ENCODE measurements at places on chromosomes 4 and X.

- DNase-seq = no peak
Observed at GRCh38 chr4:153645183-153645582, 38.9 kb upstream of the TLR2 start.

- DNase-seq = no peak
Observed at GRCh38 chr4:36761607-36762006, 480.2 kb downstream of the DTHD1 start.

GRCh38 chrX:15929194-15929593 is 74.6 kb upstream of the AP1S2 start:
- no peak for DNase-seq

GRCh38 chrX:10098270-10098713 is 58.5 kb upstream of the CLCN4 start:
- peak; percentile 35 for DNase-seq

DNA sequence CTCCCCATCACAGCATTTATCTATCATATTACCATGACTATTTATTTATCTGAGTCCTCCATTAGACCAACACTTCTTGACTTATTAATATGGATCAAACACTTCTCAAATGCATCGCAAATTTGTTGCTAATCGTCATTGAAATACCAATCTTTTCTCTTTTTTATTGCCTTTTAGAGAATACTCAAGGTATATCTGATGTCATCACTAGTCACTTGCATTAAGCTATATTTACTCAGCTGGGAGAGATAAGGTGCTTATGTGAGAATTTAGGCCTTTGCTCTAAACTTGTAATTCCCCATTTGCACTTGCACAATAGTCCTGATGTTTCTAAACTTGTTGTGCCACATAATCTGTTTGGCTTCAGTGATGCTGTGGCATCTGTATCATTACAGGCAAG is 95.0 kb downstream of the RASGEF1B start:
- no peak for DNase-seq

- DNase-seq = no peak
Observed at GRCh38 chrX:18173494-18174180, 47.0 kb downstream of the BEND2 start.

DNA sequence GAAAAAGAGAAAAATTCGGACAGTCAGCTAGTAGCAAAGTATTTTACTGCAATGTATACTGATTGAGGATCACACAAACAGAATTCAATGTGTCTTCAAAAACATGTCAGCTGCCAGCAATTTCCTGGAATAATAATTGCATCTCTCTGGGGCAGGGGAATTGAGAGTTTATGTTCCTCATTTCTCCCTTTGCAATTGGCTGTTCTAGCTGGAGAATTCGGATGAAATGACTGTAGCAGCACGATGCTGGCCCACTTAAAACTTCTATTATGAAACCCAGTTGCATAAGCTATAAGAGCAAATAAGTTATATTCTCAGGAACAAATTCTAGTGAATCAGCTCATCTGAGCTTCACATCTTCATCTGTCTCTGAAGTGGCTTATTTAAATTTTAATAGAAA is 99.9 kb upstream of the CPEB2 start:
- DNase-seq = no peak

DNA sequence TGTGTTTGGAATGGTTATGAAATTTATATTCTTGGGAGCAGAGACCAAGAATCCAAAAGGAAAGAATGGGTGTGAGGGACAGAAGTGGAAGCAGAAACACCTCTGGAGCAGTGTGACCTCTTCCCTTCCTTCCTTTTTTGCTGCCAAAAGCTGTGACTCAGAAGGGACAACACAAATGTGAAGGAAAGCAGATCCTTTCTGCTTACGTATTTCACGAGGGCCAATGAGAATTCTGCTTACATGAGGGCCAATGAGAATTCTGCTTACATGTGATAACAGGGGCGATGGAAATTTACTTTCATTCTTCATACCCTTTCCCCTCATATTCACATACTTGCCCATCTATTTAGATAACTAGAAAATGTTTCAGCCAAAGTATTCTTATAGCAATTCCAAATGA is 404.6 kb downstream of the PRDM5 start:
- no peak for DNase-seq

DNA sequence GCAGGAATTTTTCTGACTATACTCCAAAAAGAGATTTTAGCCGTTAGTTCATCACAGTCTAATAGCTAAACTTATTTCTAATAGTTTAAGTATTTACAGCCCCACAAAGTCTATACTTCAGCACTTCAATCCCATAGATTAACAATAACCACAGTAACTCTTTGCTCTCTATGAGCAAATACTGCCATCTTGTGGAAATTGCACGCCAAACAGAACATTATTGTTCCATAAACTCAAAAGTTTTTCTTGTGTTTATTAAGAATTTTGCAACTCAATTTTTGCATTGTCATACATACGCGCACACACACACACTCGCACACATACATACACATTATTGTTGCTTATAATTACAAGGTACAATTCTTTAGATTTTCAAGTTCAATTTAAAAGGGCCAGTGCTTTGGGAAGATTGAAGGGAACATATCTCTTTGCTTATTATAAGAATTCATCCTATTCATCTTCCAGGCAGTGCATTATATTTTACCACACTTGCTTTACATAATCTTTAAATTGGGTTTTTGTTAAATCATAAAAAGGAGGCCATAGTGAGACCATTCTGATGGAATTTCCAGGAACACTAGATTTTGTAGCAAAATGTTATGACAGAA is 63.8 kb upstream of the ATOH1 start:
- no peak for DNase-seq

GRCh38 chrX:135639066-135639780 is 74.2 kb upstream of the CT45A1 start:
- no peak for DNase-seq

GRCh38 chr4:7199129-7199725 is 6.9 kb downstream of the SORCS2 start:
- no peak for DNase-seq

DNA sequence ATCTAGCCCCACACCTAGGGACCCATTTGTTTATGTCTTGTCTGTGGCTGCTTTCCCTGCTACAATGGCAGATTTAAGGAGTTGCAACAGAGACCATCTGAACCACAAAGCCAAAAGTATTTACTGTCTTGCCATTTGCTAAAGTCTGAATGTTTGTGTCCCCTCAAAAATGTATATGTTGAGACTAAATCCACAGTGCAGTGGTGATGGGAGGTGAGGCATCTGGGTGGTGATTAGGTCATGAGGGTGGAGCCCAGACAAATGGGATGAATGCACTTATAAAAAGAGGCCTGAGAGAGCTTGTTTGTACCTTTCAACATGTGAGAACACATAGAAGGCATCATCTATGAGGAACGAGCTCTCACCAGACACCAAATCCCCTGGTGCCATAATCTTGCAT is 137.3 kb downstream of the TMEM144 start:
- DNase-seq = no peak

DNA sequence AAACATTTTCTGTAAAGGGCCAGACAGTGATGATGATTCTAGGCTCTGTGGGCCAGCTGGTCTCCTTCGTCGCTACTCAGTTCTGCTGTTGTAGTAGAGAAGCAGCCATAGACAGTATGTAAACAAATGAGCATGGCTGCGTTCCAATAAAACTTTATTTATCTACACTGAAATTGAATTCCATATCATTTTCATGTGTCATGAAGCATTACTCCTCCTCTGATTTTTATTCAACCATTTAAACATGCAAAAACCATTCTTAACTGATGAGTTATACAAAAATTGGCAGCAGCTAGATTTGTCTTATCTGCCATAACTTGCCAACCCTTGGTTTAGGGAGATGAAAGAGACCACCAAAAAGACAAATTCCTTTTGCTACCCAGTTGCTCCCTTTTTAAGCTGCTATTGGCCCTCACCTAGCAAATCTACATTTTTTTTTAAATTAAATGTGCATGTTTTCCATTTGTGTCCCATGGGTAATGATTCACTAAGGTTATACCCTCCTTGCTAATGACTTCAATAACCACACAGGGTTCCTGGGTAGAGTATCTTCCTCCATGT is 309.9 kb downstream of the DHX15 start:
- DNase-seq = no peak

DNA sequence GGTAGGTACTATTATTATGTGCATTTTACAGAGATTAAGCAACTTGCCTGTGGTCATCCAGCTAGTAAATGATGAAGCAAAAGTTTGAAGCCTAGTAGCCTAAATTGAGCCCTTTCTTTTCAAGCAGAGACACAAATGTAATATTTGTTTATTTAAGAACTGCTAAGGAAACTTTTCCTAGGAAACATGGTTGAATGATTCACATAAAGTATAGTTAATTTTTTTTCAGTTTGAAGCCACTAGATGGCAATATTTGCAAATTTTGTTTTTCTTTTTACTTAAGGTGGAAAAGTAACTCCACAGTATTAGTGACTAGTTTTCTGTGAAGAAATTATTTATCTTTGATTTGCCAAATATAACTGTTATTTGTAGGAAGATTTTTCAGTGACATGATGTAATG is 52.8 kb upstream of the ANKRD17 start:
- no peak for DNase-seq

- DNase-seq = no peak
Observed at GRCh38 chr4:76725039-76725438, 172.9 kb downstream of the SOWAHB start.

- DNase-seq = no peak
Observed at GRCh38 chr4:88765729-88766128, 68.1 kb upstream of the NAP1L5 start.

DNA sequence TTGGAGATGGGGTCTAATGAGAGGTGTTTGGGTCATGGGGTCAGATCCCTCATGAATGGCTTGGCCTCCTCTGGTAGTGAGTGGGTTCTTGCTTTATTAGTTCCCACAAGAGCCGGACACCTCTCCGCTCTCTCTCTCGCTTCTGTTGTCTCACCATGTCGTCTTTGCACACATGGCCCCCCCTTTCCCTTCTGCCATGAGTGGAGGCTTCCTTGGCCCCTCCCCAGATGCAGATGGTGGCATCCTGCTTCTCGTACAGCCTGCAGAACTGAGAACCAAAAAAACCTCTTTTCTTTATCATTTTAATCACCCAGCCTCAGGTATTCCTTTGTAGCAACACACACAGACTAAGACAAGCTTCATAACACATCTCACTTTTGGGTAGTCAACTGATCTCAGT is 49.6 kb upstream of the SPRY1 start:
- DNase-seq = no peak

DNA sequence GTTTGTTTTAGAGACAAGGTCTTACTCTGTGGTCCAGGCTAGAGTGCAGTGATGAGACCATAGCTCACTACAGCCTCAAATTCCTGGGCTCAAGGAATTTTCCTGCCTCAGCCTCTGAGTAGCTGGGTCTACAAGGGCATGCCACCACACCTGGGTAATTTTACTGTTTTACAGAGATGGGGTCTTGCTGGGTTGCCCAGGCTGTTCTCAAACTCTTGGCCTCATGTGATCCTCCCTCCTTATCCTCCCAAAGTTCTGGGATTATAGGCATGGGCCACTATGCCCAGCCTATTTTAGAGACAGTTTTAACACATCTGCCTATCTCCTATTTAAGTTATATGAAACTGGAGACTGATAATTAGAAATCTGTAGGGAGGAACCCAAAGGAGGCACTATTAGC is 53.8 kb downstream of the SPRY1 start:
- no peak for DNase-seq

DNA sequence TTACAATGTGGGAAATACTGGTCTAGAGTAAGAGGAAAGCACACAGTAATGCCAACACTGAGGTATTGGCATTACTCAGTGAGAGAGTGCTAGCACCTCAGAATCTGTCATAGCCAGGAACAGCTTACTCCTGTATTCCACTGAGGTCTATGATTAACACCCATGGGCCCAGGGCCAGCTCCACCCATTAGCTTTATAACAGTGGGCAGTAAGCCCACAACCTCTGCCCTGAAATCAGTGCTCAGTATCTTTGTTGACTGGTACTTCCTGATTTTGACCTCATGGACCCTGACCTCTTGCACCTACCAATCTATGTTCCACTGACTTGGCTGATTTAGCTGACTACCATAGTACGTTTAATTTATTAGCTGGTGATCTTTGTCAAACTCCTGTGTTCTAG is 56.1 kb downstream of the LANCL3 start:
- DNase-seq = no peak

DNA sequence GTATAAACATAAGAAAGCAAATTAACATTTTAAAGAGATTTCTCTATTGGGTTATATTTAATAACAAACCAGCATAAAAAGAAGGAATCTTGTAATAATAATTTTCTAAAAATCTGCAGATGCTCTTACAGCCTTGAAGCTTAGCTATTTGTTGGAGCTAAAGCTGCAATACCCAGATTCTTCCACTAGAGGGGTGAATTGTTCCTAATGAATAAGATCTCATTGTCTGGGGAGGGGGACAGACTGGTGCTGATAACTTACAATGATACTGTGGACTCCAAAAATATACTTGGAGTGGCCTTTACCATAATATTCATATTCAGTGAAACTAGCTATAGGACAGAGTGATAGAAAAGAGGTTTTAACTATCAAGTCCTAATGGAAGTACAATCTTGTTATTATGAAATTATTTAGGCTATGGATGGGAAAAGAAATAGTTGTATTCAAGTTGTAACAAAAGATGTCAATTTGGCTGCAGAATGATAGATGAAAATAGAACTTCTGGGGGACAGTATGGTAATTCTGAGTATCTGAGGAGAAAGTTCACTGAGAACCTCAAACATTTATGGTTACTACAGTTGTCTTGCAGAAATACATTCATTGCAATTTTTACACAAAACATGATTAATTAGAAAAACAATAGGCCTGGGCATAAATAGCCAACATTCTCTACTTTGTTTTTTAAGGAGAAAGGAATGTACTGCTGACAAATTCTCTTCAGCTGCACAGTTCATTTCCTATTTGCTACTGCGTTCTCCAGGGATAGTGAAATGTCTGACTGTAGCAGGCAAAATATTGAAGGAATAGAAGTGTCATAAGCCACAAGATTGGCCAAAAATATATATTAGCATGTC is 443.3 kb downstream of the GBA3 start:
- no peak for DNase-seq

- no peak for DNase-seq
Observed at GRCh38 chrX:40439625-40440532, 140.9 kb upstream of the ATP6AP2 start.

GRCh38 chr4:127313767-127314166 is 319.0 kb upstream of the INTU start:
- no peak for DNase-seq

GRCh38 chr4:16852228-16852627 is 46.2 kb downstream of the LDB2 start:
- no peak for DNase-seq

DNA sequence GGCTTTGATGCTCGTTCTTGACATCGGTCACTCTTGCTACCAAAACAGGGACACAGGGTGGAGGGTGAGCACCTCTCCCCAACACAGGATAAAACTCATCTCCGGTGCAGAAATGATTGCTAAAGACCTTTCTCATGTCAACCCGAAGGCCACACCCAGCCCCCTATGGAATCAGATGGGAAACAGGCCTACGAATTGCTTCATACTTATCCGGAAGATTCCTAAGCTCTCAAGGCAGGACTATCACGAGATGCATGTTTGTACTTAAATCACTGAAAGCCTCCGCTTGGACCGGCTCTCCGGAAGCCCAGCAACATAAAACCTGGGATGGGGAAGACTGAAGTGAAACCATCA is 74.9 kb downstream of the MTMR1 start:
- no peak for DNase-seq
